ENCODE measurements at places on chromosomes 12 and 14. TPM values are rescaled to one million over a fixed set of nuclear protein-coding genes. Genes with fewer than 3 reads are reported as not detected.

The STYK1 gene
- 1.1 TPM for total RNA-seq

The MYO1A gene
- 2.6 TPM for total RNA-seq

The ANKRD33 gene
- total RNA-seq: not detected

The PAWR gene
- 5.5 TPM for total RNA-seq

The RIMKLB gene
- 7.7 TPM for total RNA-seq

The ZFYVE1 gene
- 10.4 TPM for total RNA-seq

The NRIP2 gene
- total RNA-seq: not detected

The CCDC197 gene
- not detected for total RNA-seq

The TMPRSS12 gene
- not detected for total RNA-seq

The NOXRED1 gene
- total RNA-seq: 0.27 TPM

The KRT80 gene
- total RNA-seq: not detected

The COQ5 gene
- 35.5 TPM for total RNA-seq

The SPTB gene
- 0.27 TPM for total RNA-seq

The FITM1 gene
- 0.69 TPM for total RNA-seq

The GPRC5A gene
- total RNA-seq: not detected

The ABCC9 gene
- total RNA-seq: not detected

The CTSG gene
- total RNA-seq: not detected

The ZNF891 gene
- 1.8 TPM for total RNA-seq

The GLI1 gene
- 0.20 TPM for total RNA-seq

The PTGER2 gene
- total RNA-seq: 19.5 TPM

The C12orf43 gene
- total RNA-seq: 19.8 TPM

The RHOF gene
- 116 TPM for total RNA-seq

The NRL gene
- 2.5 TPM for total RNA-seq

The TRIM9 gene
- total RNA-seq: 7.2 TPM

The SAMD15 gene
- total RNA-seq: 0.11 TPM

The RALGAPA1 gene
- 23.7 TPM for total RNA-seq

The TRHDE gene
- total RNA-seq: not detected

The PLCZ1 gene
- total RNA-seq: not detected

The SRSF9 gene
- 225 TPM for total RNA-seq

The SERPINA1 gene
- total RNA-seq: 1.0 TPM

The ADAM21 gene
- total RNA-seq: 0.29 TPM

The RPL10L gene
- not detected for total RNA-seq

The SLC6A12 gene
- not detected for total RNA-seq

The BEGAIN gene
- total RNA-seq: 5.5 TPM

The GALNT16 gene
- total RNA-seq: not detected

The CHURC1 gene
- 47.0 TPM for total RNA-seq

The BCL7A gene
- 6.7 TPM for total RNA-seq

The SERPINA6 gene
- not detected for total RNA-seq

The SPRYD3 gene
- total RNA-seq: 25.0 TPM

The ESPL1 gene
- total RNA-seq: 63.4 TPM

The POTEM gene
- not detected for total RNA-seq

The CCDC196 gene
- not detected for total RNA-seq

The FZD10 gene
- total RNA-seq: not detected
